ENCODE measurements at places on chromosomes 16 and 17.

- no peak for DNase-seq
Observed at GRCh38 chr17:17696085-17696484, 14.8 kb downstream of the RAI1 start.

GRCh38 chr16:2912330-2913199, 834 bp downstream of the FLYWCH1 start:
- DNase-seq = no peak

- DNase-seq = no peak
Observed at GRCh38 chr16:84914273-84914672, 94.5 kb downstream of the CRISPLD2 start.

DNA sequence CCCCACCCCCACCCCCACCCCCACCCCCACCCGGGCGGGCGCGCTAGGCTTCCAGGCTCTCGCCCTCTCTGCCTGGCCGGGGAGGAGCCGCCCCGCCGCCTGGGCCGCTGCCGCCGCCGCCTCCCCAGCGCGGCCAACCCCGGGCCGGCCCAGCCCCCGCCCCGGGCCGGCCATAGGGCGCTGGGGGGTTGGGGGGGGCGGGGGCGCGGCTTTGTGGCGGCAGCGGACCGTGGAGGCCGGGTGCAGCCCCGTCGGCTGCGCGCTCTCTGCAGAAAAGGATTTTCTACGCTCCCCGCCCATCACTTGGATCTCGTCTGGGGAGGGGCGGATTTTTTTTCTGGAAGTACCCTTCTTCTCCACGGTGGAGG, 230.9 kb downstream of the MRTFB start:
- DNase-seq = no peak

DNA sequence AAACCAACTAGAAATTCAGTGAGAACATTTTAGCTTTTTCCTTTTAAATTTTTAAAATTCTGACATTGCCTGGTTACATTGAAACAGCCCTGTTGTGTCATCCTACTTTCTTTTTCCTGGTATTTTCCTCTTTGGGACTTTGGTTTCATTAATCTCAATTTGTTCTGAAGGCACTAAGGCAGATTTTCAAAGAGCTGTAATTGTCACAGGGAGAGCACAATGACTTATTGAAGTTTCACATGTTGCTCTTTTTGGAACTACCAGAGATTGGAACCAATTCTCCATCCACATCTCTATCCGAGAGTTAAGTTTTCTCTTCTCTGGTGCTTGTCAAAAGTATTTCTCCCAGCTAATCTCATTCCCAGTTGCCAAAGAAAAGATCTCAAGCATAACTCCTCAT, 144.7 kb upstream of the TBX2 start:
- DNase-seq = no peak
